ENCODE measurements at places on chromosomes 7 and 10.

DNA sequence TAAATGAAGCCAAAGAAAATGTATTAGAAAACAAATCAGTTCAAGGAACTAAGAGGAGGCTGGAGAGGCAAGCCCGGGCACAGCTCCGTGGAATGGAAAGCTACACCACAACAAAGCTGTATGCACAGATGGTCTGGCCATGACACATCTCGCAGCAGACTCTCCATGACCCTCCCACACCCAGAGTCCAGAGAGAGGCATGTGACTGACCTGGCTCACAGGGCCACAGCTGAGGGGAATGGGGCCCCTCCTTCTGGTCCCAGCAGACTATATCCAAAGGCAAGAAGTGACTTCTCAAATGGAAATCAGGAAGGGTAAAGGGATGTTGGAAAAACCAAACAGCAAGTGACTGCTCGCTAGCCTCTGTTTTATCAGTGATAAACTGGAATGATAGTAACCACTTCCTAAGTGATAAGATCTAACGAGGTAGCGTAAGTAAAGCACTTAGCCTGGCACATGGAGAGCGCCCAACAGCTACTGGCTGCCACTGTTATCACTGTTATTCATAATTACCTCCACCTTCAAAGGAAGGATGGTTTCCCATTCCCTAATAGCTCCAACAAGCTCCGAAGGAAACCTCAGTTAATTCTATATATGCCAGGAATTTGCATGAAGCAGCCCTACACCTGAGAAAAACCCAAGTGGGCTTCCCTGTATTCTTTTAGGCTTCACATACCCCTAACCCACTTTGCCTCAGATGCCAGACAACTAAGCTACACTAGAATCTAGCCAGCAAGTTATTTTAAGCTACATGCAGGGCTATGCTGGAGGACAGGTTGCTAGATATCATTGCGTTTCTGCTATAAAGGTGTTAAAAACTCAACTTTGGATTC, 8.4 kb downstream of the OSBPL3 start:
- peak; percentile 76 for DNase-seq

GRCh38 chr10:5092848-5093790, 1.1 kb upstream of the AKR1C3 start:
- no peak for DNase-seq

DNA sequence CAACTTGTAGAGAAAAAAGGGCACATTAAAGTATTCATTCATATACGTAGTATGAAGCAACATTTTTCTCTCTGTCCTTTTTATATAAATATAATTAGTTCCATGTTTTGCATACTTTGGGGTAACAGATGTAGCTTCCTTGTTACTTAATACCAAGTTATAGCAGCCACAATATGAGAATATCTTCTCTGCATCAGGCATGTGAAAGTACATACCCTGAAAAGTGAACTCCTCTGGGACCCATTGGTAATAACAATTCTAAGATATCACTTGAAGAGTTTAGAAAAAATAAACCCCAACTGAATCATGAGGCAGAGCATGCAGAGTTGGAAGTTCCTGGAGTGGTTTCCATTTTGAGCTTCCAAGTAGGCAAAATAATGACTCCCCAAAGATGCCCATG, 2.4 kb upstream of the CRPPA start:
- DNase-seq: no peak

- DNase-seq: no peak
These were observed 353.6 kb downstream of the PTEN start for GRCh38 chr10:88216976-88217375.

DNA sequence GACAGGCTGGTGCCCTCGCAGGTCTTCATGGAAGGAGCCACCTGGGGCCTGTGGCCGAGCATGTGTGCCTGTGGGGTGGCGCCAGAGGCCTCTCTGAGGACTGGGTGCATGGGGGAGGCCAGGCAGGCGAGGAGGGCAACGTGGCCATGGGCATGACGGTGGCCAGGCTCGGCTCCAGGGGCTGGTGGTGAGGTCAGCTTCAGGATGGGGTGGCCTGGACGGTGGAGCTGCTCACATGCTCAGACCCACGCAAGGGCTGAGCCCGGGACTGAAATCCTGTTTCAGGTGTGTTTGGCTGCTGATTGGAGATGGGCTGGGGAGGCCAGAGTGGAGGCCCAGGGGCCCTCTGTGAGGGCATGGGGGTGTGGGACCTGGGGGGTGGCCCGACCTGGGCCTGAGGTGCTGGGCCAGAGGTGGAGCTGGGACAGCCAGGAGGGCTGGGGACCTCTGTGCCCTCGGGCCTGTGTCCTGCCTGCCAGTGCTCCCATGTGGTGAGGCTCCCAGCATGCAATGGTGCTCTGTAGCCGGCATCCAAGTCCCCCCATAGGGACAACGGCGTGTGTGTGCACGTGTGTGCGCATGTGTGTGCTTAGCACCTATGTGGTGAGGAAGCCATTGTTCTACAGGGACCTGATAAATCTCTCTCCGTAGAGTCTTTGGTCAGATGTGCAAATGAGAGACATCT, 71.1 kb downstream of the INPP5A start:
- DNase-seq: no peak

DNA sequence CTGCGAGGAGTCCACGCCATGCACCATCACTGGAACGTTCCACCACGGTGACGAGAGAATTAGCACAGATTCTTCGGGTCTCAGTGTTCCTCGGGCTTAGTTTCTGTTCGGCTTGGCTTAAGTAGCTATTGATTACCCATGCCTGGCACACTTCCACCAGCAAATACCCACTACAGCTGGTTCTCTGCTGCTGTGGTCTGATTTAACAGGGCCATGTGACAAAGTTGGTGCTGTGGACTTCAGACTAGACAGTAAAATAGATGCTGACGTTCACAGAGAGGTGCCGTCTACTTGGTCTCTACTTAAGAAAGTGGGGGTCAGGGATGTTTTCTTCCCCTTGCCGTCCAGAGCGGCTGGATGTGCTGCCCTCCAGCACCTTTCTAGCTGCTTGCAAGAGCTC, 11.6 kb downstream of the GNA12 start:
- DNase-seq: no peak

- DNase-seq: no peak
These were observed 33.0 kb downstream of the C10orf90 start for GRCh38 chr10:126637501-126637900.

GRCh38 chr7:142851919-142852318, 3.0 kb upstream of the EPHB6 start:
- no peak for DNase-seq

GRCh38 chr10:86659161-86659691, 4.9 kb downstream of the OPN4 start:
- no peak for DNase-seq

GRCh38 chr10:89685936-89686335, 15.5 kb upstream of the KIF20B start:
- DNase-seq: no peak

GRCh38 chr7:32266932-32267475, 196.8 kb upstream of the PDE1C start:
- DNase-seq: no peak

GRCh38 chr10:89981891-89982290, 280.5 kb downstream of the KIF20B start:
- no peak for DNase-seq

- DNase-seq: no peak
These were observed 84.0 kb upstream of the PPP1R17 start for GRCh38 chr7:31603046-31603445.

GRCh38 chr7:22896917-22897316, 74.3 kb upstream of the TOMM7 start:
- no peak for DNase-seq

Measured in PC-9 (cell line).